ENCODE measurements at places on chromosomes 7 and 10. TPM values are rescaled to one million over a fixed set of nuclear protein-coding genes. Genes with fewer than 3 reads are reported as not detected.

Gene NUDT13
- total RNA-seq, result 3.6 TPM

Gene TFR2
- 0.22 TPM for total RNA-seq

Gene ANKRD61
- not detected for total RNA-seq

Gene SPDYE1
- not detected for total RNA-seq

Gene MKI67
- 2.1 TPM for total RNA-seq

Gene C10orf90
- not detected for total RNA-seq

Gene CRHR2
- 0.35 TPM for total RNA-seq

Gene GARIN1A
- total RNA-seq, result 1.8 TPM

Gene CFAP70
- 1.4 TPM for total RNA-seq

Gene PKD2L1
- total RNA-seq, result not detected

Gene THSD7A
- 1.5 TPM for total RNA-seq

Gene OR13A1
- not detected for total RNA-seq

Gene PPP1R3C
- total RNA-seq, result 137 TPM

GRCh38 chr7:73850781-73851207 is 8.5 kb upstream of the METTL27 start:
- no peak for DNase-seq

- DNase-seq, result peak; percentile 85
Measured at GRCh38 chr7:54839575-54840213, 80.7 kb upstream of the SEC61G start.

DNA sequence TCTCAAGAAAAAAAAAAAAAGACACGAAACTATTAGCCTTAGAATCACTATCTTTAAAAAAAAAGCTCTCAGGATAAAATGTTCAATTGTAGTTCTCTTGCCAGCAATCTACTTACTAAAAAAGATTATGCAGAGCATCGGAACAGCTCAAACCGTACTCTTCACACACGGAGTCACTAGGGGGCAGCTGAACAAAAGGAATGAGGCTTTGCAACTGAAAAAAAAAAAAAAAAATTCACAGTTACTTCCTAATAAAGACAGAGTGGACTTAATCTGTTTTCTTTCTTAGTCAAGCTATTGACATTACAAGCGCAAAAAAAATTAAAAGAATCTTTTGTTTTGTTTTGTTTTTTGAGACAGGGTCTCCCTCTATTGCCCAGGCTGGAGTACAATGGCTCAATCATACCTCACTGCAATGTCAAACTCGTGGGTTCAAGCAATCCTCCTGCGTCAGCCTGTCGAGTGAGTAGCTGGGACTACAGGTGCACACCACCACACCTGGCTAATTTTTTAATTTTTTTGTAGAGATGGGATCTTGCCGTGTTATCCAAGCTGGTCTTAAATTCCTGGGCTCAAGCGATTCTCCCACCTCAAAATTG is 11.5 kb downstream of the PMS2 start:
- no peak for DNase-seq

GRCh38 chr10:47450442-47450841 is 33.5 kb downstream of the ANXA8 start:
- DNase-seq, result no peak

GRCh38 chr7:101575168-101575567 is 53.9 kb downstream of the MYL10 start:
- DNase-seq, result no peak

GRCh38 chr7:132090444-132090843 is 485.8 kb downstream of the PLXNA4 start:
- DNase-seq, result no peak

DNA sequence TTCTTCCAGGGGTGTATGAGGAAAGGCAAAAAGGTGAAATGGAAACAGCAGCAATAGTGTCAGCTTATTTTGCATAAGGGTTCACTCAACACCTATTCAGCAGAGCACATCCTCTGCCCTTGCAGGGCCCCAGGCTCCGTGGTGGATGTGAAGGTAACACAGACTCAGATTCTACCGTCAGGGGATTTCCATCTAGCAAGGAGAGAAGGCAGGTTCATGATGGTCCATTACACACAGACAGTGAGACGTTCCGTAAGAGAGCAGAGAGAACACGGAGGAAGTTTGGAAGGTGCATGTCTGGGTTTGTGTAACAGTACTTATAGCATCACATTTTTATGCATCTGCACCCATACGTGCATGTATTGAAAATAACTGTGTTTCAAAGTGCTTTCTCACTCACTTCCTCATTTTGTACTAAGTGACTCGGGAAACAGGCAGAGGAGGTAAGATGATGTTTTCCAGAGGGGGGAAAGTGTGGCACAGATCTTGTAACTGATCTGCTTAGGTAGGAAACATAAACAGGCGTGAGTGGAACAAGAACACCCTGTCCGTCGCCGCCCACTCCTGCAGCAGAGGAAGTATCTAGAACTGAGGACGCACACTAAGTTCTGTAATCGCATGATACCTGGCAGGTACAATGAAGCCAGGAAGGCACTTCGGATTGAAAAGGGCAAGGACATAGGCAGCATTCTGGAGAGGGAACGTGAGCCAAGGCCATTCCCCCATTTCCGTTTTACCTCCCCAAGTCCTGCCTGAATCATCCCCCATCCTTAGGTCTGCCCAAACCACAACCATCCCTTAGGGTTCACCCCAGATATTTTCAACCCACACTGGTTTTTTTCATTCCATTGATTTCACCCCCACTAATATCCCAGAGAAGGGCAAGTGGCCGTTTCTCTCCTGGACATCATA is 1.0 kb upstream of the ENO4 start:
- DNase-seq, result no peak

GRCh38 chr7:5694912-5695726 is 86.3 kb downstream of the RNF216 start:
- DNase-seq, result no peak

GRCh38 chr7:26860361-26860760 is 4.0 kb downstream of the SKAP2 start:
- no peak for DNase-seq

- peak; percentile 60 for DNase-seq
Measured at GRCh38 chr7:2003931-2004812, 228.6 kb downstream of the MAD1L1 start.

GRCh38 chr10:12489806-12490205 is 140.5 kb downstream of the CAMK1D start:
- no peak for DNase-seq

DNA sequence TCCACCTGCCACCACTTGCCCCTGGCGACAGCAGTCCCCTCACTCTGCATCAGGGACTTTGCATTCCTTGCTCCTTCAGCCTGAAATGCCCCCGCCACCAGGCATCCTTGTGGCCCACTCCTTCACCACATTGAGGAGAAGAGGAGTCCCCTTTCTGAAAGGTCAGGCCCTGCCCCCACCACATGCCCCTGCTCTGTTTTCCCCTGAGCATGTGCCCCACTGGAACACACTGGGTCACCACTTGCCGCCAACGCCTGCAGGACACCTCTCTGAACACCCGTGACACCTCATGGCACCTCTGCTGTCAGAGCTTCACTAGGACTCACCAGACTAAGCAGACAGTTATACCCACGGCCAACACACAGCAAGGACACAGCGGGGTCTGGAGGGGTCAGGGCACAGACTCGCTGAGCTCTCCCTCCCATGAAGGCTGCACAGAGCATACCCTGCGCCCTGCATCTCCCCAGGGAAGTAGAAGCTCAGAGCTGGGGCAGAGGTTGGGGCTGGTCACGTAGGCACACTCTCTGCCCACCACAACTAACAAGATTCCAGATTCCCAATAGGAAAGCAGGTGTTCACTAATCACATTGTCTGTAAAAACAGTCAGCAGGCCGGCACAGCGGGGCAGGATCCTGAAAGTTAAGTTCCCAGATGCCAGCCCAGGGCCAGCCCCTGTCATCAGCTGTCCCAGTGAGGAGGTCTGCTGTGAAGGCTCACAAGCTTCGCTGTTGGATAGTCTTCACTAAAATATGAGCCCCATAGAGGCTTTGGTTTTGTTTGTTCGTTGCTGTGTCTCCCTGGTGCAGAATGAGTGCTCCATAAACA is 5.8 kb upstream of the AOC1 start:
- DNase-seq, result no peak

DNA sequence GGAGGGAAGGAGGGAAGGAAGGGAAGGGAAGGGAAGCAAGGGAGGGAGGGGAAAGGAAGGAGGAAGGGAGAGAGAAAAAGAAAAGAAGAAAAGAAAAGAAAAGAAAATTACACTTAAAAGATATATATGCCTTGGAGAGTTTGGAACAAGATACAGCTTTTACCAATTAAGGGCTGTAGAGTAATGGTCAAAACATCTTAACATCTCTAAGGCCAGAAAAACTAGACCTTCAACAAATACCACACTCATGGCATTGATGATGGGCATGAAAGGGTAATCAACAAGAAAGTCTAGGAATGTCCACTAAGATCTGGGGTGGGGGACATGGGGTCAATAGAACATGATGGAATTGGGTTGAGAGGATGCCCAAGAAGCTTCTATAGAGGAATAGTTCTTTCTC is 74.5 kb downstream of the CREB3L2 start:
- no peak for DNase-seq

GRCh38 chr7:28155019-28155660 is 25.5 kb downstream of the JAZF1 start:
- DNase-seq, result no peak

- DNase-seq, result no peak
Measured at GRCh38 chr7:70263471-70264255, 665.4 kb downstream of the AUTS2 start.

DNA sequence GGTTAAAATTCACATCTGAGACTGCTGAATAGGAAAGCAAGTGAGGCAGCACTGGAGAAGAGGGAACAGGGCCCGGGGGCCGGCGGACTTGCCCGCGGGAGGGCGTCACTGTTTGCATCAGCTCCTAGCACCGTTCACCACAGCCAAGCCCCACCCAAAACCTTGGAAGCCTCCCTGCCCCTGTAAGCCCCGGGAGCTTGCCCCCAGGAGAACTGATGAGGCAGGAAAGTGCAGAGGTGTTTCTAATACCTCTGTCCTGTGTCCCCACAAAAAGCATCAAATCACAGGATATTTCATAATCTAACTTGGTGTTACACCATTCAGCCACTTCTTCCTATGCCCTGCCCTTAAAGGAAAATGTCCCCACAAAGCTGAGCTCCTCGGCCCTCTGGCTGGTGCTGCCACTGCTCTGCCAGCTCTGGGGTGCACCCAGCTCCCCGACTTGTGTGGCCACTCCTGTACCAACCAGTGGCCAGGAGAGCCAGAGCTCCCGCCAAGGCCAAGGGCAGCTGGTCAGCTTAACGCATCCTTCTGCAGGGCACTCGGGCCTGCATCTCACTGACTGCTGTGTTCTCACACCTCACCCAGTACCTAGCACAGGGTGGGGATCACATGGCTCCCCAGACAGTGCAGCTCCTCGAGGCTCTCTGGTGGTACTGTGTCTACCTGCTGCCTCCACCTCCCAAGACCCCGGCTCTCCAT is 47.3 kb upstream of the CNPY1 start:
- no peak for DNase-seq

DNA sequence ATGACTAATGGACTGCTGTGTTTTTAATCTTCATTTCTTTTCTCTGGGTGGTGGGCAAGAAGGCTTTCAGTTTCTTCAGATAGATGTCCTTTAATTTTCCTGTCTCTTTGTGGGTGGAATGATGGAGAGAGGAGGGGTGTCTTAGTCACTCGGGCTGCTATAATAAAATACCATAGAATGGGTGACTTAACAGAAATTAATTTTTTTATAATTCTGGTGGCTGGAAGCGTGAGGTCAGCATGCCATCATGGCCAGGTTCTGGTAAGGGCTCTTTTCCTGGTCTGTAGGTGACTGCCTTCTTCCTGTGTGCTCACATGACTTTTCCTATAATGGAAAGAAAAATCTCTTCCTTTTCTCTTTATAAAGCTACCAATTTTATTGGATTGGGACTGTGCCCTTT is 6.3 kb downstream of the RSBN1L start:
- no peak for DNase-seq

DNA sequence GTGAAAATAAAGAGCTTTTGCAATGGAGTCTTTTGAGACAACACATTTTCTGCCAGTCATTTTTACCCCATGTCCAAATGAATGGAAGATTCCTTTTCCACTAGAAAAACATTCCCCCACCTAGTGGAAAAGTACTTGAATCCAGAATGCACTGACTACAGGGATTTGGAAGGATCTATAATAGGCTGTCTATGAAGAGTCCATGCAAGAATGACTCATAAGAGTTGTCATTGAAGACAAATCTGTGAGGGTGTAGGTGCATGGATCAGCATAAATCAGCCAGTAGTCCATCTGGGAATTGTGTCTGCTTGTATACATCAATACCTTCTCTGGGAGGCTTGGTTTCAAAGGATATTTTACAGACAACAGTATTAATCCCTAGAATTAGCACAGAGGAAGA is 32.5 kb upstream of the TRUB1 start:
- no peak for DNase-seq

DNA sequence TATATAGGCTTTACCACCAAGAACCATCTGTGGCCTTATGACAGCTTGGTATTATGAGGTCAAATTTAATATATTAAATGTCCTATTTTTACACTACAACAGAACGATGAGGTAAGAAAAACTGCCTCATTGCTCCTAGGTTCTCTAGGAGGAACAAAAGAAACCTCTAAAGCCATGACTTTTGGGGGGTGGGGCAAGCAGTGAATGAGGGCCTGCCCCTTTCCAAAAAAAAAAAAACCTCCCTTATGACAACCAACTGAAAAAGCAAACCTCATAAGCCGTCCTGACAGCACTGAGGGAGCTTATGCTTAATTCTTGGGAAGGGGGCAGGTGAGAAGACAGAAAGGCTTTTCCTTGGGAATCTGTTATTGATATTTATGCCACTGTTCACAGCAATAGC is 116.6 kb downstream of the KMT2E start:
- no peak for DNase-seq

DNA sequence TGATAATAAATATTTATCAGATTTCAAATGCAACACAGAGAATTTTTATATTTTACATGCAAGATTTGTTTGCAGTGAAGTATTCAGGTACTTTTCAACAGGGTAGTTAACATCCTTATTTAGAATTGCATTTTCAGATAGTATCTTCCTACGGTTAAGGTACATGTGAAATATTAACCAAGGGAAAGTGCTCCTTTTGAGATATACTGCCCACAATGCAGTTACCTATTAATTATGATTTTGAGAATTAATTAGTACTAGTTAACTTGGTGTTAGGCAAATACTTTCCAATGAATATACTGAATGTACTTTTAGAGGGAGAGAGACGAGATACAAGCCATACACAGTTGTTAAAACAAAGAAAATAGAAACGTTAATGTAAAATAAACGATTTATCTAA is 206.2 kb upstream of the YAE1 start:
- DNase-seq, result no peak

GRCh38 chr7:28615091-28615490 is 202.8 kb downstream of the CREB5 start:
- DNase-seq, result no peak
